ENCODE measurements at places on chromosomes 16 and 17.

- no peak for DNase-seq
Measured at GRCh38 chr16:50610331-50611262, 62.4 kb downstream of the NKD1 start.

DNA sequence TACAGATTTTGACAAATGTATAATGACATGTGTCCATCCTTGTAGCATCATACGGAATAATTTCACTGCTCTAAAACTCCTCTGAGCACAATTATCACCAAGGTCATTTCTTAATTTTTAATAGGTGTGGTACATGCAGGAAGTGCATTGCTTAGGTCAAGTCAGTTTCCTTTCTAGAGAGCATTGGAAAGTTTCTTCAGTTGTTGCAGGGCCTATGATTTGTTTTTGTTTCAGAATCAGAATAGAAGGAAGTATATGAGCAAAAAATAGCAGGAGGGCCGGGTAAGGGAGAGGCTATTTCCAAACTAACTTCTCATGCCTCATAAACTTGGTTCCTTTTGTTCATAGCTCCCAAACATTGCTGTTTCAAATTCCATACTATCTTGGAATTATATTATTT lies 24.0 kb upstream of the SLFN5 start:
- no peak for DNase-seq

DNA sequence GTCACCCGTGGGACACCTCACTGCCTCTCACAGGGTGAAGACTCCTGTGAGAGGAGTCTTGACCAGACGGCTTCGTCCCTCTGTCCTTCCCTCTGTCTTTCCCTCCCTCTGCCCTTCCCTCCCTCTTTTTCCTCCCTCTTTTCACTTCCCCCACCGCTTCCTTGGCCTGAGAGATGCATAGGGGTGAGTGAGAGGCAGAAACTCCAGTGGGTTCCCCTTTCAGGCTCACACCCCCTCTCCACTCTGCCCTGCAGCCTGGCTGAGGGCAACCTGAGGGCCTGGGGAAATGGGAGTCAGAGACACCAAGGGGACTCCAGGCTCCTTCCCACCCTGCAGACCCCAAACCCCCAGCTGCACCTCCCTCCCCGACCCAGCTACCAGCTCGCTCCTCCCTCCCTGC lies 14.6 kb upstream of the KRT17 start:
- no peak for DNase-seq

- no peak for DNase-seq
Measured at GRCh38 chr17:34474706-34475105, 104.7 kb upstream of the TMEM132E start.

GRCh38 chr17:17001874-17002520 lies 30.1 kb upstream of the TNFRSF13B start:
- peak; percentile 84 for DNase-seq

- DNase-seq: no peak
Measured at GRCh38 chr16:15644267-15644961, 1.5 kb upstream of the MARF1 start.

DNA sequence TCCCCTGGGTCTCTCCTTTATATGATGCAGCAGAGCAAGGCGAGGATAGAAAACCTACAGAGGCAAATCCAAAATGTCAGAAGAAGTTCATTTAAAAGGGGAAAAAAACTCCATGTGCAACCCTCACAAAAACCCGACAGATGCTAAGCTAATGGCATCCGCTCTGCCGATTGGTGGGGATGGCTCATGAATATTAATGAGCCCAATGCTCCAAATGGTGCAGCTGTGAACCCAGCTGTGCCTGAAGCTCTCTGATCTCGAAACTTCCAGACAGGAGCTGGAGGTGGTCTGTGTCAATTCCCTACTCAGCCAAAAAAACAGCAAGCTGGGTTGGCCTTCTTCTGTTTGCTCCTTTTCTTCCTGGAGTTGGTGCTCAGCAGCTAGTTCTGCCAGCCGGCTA lies 15.5 kb downstream of the SNX11 start:
- DNase-seq: no peak

- no peak for DNase-seq
Measured at GRCh38 chr16:30368792-30369090, 1.6 kb downstream of the TBC1D10B start.

DNA sequence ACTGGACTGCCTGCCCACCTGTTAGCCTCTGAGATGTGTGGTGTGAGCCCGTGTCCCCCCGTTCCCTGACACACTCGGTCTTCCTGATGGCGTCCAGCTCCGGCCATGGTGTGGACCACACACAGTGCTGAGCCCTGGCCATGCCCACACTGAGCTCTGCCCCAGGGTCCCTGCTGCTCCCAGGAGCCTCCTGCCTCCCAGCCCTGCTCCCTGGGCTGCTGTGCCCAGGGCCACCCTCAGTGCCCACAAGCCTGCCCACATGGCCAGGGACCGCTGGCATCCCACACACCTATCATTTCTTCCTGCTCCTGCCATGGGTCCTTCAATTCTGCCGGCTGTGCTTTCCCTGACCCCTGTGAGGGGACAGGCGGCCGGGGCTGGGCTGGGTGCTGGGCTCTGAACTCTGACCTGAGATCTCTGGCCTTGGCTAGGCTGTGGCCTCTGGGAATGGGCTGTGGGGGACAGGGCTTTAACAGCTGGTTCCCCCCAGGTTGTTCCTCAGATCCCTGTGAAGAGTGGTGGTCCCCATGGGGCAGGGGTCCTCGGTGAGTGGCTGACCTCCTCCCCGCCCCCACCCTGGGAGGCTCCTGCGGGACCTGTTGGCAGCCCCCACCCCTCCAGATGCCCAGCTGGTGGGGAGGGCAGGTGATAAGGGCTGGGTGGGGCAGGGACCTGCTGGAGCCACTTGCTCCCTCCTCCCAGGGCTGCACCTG lies 4.0 kb downstream of the CEMP1 start:
- DNase-seq: no peak

- no peak for DNase-seq
Measured at GRCh38 chr16:27232901-27233625, 29.7 kb downstream of the KDM8 start.

DNA sequence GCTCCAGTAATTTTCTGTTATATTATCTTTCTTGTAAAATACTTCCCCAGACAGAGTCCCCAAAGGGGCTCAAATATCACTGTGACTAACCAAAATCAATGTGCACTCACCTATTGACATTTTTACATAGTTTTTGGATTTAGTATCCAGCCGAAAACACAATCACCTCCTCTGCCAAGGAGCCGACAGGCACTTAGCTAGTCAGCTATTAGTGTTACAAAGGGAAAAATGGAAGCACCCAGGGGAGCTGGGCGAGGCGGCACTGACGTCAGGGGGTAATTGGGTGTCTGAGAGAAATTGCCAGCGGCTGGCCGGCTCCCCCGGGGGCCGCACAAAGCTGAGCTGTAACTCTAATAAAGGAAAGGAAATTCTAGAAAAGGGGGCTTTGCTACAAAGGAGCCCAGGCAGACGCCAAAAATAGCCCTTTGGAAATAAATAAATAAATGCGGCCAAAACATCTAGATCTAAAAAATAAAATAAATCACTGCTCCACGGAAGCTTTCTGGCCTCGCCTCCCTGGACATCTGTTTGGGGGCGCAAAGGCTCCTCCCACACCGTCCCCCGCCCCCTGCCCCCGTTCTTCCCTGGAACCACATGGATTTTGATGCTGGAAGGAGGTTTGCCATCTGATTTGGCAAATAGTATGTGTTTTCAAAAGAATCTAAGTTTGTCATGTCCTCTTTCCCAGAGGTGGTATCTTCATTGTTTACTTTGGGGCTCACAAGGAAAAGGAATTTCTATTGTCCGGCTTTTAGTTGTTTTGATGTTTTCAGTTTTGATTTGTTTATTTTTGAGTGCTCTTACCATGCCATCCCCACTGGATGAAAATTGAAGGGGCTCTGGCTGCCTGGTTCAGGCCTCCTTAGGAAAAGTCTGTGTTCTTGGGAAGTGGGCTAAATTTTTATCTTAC lies 156.7 kb downstream of the ZNF423 start:
- no peak for DNase-seq

- no peak for DNase-seq
Measured at GRCh38 chr17:12089809-12090384, 69.2 kb downstream of the MAP2K4 start.

DNA sequence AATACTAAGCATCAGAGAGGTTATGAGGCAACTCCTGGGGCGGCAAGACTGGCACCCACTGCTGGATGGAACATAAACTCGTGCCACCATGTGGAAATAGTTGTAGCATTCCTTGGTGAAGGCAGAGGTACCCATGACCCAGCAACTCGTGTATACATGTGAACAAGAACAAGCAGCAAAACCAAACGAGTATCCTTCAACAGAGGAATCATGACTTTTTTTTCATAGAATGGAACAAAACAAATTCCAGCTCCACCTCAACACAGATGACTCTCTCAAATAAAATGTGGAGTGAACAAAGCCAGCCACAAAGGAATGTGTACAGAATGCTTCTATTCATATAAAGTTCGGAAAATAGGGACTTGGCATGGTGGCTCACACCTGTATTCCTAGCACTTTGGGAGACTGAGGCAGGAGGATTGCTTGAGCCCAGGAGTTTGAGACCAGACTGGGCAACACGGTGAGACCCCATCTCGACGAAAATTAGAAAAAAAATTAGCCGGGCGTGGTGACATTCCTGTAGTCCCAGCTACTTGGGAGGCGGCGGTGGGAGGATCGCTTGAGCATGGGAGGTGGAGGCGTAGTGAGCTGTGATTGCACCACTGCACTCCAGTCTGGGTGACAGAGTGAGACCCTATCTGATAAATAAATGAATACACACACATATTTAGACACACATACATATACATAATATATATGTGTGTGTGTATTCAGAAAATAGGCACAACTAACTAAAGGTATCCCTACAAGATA lies 35.3 kb downstream of the B9D1 start:
- no peak for DNase-seq

DNA sequence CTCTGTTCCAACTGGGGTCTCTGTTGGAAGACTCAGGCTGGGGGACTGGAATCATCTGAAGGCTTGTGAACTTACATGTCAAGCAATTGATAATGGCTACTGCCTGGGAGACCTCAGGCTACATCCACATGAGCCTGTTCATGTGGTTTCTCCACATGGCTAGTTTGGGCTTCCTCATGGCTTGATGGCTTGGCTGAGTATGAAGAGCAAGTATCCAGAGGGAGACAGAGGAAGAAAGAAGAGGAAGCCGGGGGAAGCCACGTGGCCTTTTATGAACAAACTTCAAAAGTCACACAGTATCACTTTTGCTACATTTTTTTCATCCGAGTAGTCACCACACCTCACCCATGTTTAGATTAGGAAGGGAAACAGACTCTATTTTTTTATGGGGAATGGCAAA lies 158.9 kb downstream of the TRIM37 start:
- DNase-seq: no peak

DNA sequence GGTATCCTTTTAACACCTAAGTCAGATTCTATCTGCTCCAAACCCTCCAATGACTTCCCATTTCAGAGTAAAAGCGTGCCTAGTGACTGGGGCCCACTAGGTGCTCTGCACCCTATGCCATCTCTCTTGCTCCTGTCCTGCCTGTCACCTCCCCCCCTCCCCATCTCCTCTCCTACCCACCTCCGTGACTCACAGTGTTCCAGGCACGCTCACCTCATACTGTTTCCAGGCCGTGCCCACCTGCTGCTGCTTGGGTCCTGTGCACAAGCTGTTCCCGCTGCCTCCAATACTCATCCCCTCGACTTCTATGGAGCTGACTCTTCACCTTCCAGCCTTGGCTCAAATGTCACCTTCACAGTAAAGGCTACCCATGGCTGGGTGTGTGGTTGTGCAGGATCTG lies 21.7 kb downstream of the DNAH3 start:
- no peak for DNase-seq

- no peak for DNase-seq
Measured at GRCh38 chr17:17910060-17910459, 62.1 kb downstream of the TOM1L2 start.

DNA sequence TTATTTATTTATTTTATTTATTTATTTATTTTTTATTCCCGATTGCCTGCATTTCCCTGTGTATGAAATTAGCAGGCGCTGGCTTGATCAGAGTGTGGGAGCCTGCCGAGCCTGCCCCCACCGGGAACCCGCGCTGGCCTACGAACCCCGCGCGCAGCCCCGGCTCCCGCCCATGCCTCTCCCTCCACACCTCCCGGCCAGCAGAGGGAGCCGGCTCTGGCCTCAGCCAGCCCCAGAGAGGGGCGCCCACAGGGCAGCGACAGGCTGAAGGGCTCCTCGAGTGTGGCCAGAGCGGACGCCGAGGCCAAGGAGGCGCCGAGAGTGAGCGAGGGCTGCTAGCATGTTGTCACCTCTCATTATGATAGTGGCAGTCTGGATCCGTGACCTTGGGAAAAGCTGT lies 13.0 kb upstream of the RBL2 start:
- DNase-seq: no peak

GRCh38 chr17:18381953-18382245 lies 4.3 kb downstream of the EVPLL start:
- DNase-seq: no peak

DNA sequence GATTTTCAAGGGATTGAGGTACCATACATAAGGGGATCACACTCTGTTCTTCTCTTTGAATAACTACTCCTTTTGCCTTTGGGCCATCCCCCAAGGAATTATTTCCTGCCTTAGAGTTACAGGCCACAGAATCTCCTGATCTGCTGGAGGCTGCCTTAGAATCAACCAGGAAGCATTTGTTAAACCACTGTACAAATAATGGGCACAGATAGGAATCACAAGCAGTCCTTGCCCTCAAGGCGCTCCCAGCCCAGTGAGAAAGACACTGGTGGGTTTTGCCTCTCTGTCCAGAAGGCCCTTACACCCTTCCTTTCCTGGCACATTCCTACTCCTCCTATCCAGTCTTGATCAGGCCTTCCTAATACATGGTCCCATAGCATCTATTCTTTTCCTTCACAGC lies 45.9 kb downstream of the MRTFB start:
- DNase-seq: no peak

GRCh38 chr16:51509336-51509735 lies 358.3 kb upstream of the SALL1 start:
- DNase-seq: no peak

- DNase-seq: no peak
Measured at GRCh38 chr16:56520251-56520577, 390 bp upstream of the BBS2 start.

DNA sequence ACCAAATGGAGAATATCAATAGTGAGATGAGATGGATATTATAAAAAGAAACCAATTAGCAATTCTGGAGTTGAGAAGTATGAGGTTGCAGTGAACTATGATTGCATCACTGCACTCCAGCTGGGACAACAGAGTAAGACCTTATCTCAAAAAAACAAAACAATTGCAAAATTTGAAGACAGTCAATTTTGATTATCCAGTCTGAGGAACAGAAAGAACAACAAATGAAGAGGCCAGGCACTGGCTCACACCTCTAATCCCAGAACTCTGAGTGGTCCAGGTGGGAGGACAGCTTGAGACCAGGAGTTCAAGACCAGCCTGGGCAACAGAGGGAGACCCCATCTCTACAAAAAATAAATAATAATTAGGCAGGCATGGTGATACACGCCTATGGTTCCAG lies 35.0 kb downstream of the USP32 start:
- no peak for DNase-seq

DNA sequence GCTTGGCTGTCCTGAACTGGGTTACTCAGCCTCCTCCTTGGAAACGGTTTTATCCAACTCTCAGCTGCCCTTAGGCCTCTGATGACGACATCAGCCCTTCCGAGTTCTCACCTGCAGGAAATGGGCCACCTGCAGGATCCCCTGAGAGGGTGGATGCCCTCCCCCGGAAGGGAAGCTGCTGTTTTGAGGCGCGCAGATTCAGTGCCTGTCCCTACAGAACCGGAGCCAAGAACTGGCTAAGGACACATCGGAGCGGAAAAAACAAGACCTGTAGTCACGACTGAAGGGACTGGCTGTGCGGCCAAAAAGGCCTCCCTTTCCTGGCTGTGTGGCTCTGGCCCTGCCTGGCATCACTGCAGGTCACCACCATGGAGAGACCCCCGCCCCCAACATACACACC lies 11.7 kb upstream of the C16orf95 start:
- DNase-seq: no peak

- DNase-seq: no peak
Measured at GRCh38 chr16:48126801-48127644, 28.8 kb downstream of the ABCC12 start.

Data from activated naive CD4-positive, alpha-beta T cell treated with anti-CD3 and anti-CD28 coated beads, Interleukin-2, amount 10 ng/mL, durations not matched to agents 7 days and 5 days (primary cell).